Cardiac septum (tissue), 1 donor: ENCODE measurements at places on chromosomes 6 and 20. TPM values are rescaled to one million over a fixed set of nuclear protein-coding genes. Genes with fewer than 3 reads are reported as not detected.

GRCh38 chr6:38153798-38154345 lies 334.3 kb downstream of the ZFAND3 start:
- no peak for DNase-seq

DNA sequence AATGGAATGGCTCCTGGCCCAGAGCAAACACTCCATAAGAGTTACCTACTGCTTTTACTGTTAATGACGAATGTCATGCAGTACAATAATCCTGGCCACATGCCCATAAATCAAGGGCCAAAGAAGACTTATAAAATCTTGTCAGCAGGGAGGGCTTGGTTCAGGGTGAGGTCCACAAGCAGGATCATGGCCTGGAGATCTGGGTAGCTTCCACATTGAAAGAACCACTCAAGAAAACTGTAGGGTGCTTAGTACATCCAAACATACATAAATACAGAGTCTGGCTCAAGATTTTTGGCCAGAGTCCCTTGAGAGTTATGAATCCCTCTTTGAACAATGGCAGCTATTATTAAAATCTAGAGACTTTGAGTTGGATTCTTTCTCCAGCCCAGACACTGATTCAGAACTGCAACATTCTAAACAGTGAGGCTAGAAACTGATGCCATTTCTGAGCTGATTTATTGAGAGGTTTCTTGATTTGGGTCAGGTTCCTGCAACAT lies 188.7 kb downstream of the CDC5L start:
- DNase-seq: no peak

- DNase-seq: no peak
These were observed 3.5 kb downstream of the MCUR1 start for GRCh38 chr6:13810688-13811446.

PCK1 gene
- total RNA-seq: 0.48 TPM
